ENCODE measurements at places on chromosomes 3 and 15.

GRCh38 chr15:95825208-95825607 is 505.3 kb upstream of the NR2F2 start:
- no peak for DNase-seq

DNA sequence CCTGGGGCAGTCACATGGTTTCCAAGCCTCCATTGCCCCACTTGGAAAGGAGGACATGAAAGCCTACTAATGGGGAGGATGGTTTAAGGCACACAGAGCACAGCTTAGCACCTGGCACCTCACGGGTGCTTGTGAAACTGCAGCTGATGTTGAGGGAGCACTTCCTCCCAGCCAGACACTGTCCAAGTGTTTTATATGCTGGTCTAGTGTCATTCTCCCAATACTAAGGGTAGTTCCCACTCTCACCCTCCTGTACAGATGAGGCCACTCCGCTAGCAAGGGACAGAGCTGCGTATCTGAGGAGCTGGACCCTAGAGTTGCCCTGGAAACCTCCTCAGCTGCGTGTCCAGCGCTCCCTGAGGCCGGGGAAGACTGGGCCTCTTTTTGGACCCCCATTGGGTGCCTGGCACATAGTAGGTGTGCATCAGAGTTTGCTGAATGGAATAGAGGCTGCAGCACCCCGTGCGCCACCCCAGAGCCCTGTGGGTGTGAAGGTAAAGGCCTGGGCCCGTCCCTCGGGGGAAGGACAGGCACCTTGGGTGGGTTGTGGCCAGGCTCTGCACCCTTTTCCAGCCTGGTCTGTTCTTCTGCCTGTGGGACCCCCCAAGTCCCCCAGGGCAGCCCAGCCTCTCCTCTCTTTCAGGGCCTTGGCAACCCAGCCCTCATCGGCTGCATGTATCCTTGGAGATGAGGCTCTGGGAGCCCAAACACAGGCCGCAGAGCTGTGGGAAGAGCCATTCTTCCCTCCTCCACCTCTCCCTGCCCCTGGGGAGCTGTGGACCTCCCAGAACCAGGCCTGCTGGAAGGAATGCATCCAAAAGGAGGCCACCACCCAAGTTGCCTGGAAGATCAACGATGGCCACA is 31.3 kb downstream of the DNASE1L3 start:
- DNase-seq: no peak

DNA sequence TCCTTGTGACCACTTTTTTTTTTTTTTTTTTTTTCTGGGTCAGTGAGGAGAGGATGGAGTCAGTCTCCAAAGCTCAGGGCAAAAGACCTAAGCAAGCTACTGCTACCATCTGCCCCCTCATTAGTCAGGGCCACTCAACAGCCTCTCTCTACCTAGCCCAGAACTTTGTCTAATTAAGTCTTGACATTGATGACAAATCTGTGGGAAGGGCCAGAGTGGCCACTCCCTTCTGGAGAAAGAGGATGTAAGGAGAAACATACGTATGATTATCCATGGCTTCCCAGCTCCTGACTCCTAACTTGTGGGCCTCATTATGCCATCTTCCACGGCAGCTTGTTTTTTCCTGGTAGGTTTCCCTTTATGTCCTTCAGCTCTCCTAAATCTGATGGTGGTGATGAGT is 37.9 kb downstream of the NR1I2 start:
- no peak for DNase-seq

DNA sequence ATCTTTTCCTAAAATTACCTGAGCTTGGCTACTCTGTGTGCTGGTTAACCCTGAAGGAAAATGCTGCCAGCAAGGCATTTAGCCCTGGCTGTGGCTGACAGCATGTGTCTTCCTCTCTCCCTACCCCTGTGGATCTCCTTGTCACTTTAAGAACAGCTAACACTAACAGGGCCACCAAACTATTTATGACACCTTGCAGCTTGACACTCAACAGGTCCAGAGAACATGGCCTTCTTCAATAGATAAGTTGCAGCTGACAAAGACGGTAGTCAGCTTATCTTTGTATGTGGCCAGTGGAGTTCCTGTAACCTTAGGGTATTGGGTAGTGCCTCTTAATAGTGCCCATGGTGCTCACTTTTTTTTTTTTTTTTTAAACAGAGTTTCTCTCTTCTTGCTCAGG is 32.0 kb upstream of the COPB2 start:
- no peak for DNase-seq

GRCh38 chr3:141699324-141699723 is 38.8 kb upstream of the RNF7 start:
- DNase-seq: no peak

GRCh38 chr3:122052968-122053367 is 2.2 kb upstream of the CD86 start:
- DNase-seq: no peak
